ENCODE measurements at places on chromosomes 3 and 15.

- no peak for DNase-seq
Observed at GRCh38 chr3:50442945-50443579, 60.4 kb downstream of the CACNA2D2 start.

DNA sequence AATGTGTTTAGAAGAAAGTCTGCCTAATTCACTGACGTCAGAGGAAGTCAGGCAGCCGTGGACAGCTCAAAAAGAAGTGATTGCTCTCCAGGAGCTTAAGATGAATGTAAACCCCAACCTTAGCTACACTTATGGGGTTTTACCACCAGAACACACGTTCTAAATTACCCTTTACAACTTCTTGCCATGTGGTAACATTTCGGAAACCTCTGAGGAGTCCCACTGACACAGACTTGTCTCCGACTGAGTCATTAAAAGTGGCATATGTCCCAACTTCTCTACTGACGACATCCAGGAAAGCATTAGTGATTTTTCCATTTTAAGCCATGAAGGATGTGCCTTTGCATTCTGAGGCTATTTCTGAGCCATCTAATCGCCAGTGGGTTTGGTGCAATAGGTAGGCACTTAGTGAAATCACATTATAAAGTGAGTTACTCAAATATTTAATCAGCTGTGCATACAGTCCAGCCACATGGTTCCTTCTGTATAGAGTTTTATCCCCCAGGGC lies 32.4 kb downstream of the C2CD4A start:
- DNase-seq = no peak

GRCh38 chr15:35443376-35443775 lies 102.6 kb downstream of the DPH6 start:
- no peak for DNase-seq

DNA sequence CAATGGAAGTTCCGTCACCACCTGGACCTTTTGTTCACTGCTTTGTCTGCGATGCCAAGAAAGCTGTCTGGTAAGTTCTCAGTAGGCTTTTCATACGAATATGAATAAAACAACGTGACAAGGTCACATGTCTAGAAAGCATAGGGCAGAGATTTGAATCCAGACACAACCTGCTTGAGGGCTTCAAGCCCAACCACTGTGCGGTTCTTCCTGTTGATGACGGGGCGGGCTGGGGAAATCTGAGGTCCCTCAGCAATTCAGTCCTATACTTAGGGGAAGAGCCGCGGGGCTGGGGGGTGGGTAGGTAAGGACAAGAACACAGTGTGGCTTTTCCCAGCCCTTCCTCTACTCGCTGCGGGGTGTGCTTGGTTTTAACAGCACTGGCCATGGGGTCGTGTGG lies 32.4 kb upstream of the SMAD3 start:
- DNase-seq = no peak

Measured in esophagus squamous epithelium (tissue), 5 donors.